Left ventricle myocardium inferior (tissue), 1 donor: ENCODE measurements at places on chromosomes 1 and 21.
A peak's percentile ranks its signal among the peaks of the same experiment; 100 is the strongest.

GRCh38 chr1:41806472-41807155 lies 112.1 kb downstream of the HIVEP3 start:
- DNase-seq = no peak

DNA sequence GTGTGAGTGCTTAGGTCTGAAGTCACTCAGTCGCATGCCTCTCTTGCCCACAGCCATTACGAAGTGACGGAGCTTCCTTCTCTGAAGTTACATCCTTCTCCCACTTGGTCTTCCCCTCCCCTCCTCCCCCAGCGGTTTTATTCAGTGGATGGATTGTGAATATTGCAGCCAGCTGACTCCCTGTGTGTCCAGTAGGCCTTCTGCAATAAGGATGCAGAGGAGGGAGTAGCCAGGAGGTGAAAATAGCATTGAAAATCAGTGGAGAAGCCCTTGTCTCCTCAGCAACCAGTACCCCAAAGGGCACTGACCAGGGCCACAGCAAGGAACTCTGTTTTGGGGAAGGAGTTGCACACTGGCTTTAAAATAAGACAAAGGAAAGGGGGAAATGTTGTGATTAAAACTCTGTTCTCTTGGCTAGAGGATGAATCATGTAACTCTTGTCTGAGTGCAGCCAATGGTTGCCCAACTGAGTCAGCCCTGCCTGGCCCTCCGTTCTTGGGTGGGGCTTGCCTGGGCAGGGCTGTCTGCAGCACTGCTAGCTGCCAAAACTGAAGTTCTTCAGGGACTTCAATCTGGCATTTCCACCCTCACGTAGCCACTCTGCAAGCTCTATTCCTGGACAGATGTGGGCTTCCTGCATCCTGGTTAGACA lies 4.3 kb downstream of the S100A10 start:
- DNase-seq = peak; percentile 60

- no peak for DNase-seq
Observed at GRCh38 chr1:220680085-220680687, 10.0 kb upstream of the C1orf115 start.

DNA sequence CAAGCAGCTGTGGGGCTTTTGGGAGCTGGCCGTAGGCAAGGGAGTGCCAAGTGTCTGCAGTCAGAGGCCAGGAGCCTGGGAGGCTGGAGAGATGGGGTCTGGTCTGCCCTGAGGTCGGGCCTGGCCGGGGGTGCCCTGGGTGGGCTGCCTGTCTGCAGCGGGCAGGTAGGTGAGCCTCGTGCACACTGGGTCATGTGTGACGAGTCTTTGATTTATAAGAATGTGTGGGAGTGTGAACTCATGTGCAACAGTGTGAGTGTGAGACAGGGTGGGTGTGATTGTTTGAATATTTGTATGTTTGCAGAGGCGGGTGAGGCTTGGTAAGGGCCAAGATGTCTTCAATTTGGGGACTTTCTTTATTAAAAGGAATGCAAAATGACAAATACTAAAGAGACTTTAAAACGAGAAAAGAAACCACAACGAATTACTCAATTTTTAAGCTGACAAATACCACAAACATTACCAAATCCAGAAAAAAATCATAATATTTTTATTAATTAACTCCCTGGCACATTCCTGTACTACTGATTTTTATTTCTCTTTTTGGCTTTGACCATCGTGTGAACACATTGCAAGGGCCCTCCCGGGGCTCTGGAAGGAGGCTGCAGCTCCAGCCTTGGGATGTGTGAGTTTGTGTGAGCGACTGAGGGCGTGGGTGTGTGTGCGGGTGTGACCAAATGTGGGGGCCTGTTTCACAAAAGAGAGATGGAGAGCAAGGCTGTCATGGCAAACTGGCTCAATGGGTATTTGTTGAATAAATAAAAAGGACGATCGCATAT lies 110.3 kb upstream of the WNT4 start:
- DNase-seq = no peak

- no peak for DNase-seq
Observed at GRCh38 chr1:64396817-64397216, 73.1 kb upstream of the CACHD1 start.

GRCh38 chr21:38979271-38980121 lies 173.8 kb downstream of the ETS2 start:
- no peak for DNase-seq

- no peak for DNase-seq
Observed at GRCh38 chr1:119674835-119675289, 26.8 kb upstream of the ZNF697 start.

DNA sequence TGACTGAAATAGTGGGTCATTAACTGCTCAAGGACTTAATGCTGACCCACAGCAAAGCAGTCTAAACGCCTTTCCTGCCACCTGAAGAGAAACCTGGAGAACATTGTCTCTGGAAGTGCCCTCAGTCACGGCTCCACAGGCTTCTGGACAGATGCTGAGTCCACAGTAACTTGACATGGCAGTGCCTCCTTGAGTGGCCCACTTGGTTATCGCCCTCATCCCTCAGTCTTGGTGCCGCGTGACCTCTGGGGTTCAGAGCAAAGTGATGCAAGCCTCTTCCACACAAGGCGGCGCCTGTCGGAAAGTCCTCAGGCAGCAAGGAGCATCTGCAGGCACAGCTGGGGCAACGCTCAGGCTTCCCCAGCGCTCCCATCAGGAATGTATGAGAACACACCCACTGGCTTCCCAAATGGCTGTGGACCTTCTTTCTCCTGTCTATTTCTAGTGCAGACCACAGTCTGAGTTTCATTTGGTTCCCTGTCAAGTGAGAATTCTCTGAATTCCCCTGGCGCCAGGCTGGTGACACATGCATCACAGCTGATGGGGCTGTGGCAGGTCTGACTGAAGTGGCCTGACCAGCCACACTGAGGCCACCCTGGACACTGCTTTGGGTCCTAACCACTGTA lies 13.0 kb upstream of the ANGPTL7 start:
- DNase-seq = peak; percentile 37
